ENCODE measurements at places on chromosomes 2 and 18. TPM values are rescaled to one million over a fixed set of nuclear protein-coding genes. Genes with fewer than 3 reads are reported as not detected.

Gene RAB31
- 0.08 TPM for total RNA-seq

Gene COL3A1
- 0.64 TPM for total RNA-seq

- H3K36me3 ChIP-seq = no peaks in the 10 kb centered on the region
- no peak overlapping the region for H3K27ac ChIP-seq
- H3K4me3 ChIP-seq = no peak overlapping the region
- peaks cover 6% of the 10 kb centered on the region for H3K27me3 ChIP-seq
- ATAC-seq = peak; percentile 70
Measured at GRCh38 chr2:94874277-94874997, 3.2 kb downstream of the TEKT4 start.

Gene PLEKHA3
- 17.9 TPM for total RNA-seq

GRCh38 chr2:187075199-187075635 is 226.2 kb upstream of the ZSWIM2 start:
- no peaks in the 10 kb centered on the region for H3K27me3 ChIP-seq
- no peak for ATAC-seq
- H3K36me3 ChIP-seq = no peaks in the 10 kb centered on the region
- no peaks in the 10 kb centered on the region for H3K4me1 ChIP-seq

DNA sequence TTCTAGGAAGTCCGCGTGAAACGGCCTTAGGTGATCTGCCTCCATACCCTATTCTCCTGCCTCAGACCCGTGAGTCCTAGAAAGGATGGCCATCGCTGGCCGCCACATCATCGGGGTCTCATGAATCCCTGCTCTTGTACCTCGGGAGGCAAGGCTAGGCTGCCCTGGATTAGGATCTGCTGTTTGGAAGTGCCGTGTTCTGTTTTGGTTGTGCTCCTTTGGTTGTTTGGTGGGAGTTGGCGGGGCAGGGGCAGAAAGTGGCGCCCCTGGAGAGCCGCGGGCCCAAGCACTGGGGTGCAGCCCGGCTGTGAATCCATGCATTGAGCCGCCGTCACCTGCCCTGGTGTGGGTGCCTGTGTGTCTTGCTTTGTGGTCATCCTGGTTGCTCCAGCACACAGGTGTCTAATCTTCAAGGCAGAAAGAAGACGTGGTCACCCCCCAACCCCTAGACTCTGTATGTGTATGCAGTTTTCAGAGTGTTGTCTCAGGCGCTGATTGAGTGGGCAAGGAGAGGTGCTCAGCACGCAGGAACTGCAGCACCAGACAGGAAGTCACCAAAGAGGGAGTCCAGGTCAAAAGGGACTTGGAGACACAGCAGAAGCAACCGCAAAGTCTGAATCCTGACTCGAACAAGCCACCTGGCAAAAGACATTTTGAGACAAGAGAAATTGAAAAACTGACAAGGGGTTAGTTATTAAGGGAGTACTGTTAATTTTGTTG is 80.0 kb upstream of the LDLRAD4 start:
- peaks cover 15% of the 10 kb centered on the region for H3K4me1 ChIP-seq
- no peaks in the 10 kb centered on the region for H3K27me3 ChIP-seq
- H3K27ac ChIP-seq = peak overlapping the region; percentile 97
- peak overlapping the region; percentile 100 for H3K4me3 ChIP-seq

GRCh38 chr2:196331143-196331542 is 159.8 kb upstream of the STK17B start:
- no peak overlapping the region for H3K27ac ChIP-seq
- no peaks in the 10 kb centered on the region for H3K27me3 ChIP-seq
- no peak for ATAC-seq
- H3K4me1 ChIP-seq = no peaks in the 10 kb centered on the region
- no peaks in the 10 kb centered on the region for H3K36me3 ChIP-seq

Gene PPP4R1
- 28.9 TPM for total RNA-seq

Gene CCDC68
- total RNA-seq = 0.17 TPM

Gene XIRP2
- not detected for total RNA-seq

DNA sequence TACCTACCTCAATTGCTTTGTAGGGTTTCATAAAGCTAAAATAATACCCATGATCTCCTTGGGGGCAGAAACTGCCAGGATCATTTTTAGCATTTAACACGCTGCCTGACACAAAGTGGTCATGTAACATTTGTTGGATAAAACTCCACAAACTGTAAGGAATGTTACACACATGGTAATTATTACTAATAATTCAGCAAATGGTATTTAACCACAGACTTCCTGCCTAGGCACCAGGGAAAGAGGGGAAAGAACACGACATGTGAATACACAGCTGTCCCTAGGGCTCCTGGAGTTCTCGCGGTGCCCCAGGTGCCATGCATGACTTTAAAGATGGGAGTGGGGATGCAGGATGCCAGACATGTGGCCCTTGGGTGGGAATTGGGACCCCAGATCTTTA is 43.5 kb downstream of the ASAP2 start:
- no peak overlapping the region for H3K4me3 ChIP-seq
- peaks cover 34% of the 10 kb centered on the region for H3K27me3 ChIP-seq
- H3K27ac ChIP-seq = no peak overlapping the region
- ATAC-seq = no peak
- no peaks in the 10 kb centered on the region for H3K36me3 ChIP-seq

- H3K36me3 ChIP-seq = no peaks in the 10 kb centered on the region
- no peak overlapping the region for H3K27ac ChIP-seq
- peaks cover 8% of the 10 kb centered on the region for H3K27me3 ChIP-seq
- H3K4me1 ChIP-seq = peaks cover 10% of the 10 kb centered on the region
- no peak for ATAC-seq
Measured at GRCh38 chr2:239440511-239440959, 39.7 kb upstream of the HDAC4 start.

Gene GPR45
- total RNA-seq = not detected

GRCh38 chr18:5530629-5531178 is 13.1 kb downstream of the EPB41L3 start:
- no peak overlapping the region for H3K4me3 ChIP-seq
- no peaks in the 10 kb centered on the region for H3K36me3 ChIP-seq
- H3K27me3 ChIP-seq = peaks cover 26% of the 10 kb centered on the region

DNA sequence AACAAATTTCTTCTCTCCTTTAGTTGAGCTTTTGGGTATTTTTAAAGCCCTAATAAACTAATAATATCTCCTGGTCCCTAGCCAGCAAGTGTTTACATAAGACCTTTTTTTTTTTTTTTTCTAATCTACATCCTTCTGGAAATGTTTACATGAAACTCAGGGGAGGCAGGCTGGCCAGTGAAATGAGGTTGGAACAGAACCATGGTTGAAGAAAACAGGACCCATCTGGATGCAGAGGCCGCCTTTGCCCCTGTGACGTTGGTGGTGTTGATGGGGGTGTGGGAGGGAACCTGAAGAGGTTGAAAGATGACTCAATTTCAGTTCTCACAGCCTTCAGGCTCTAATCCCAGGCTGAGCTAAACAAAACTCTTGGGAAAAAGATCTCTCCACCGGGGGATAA is 118.5 kb downstream of the NRP2 start:
- H3K27me3 ChIP-seq = peaks cover 6% of the 10 kb centered on the region
- no peak overlapping the region for H3K27ac ChIP-seq
- no peak for ATAC-seq

Gene SH2D6
- total RNA-seq = 0.66 TPM

DNA sequence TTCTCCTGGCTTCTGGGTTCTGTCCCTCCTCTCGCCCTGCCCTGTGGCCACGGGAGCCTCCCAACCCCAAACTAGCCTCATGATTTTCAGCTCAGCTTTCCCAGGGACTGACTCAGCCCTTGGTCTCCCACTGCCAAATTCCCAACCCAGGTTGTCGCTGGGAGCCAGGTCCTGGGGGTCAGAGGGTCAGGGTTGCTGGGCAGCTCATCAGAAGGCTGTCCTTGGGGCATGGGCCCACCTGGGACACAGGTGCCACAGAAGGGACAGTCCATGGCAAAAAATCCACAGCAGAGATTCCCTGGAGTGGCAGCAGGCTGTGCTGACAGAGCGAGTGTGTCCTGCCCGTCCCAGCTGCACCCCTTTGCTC is 180.4 kb downstream of the TWIST2 start:
- no peaks in the 10 kb centered on the region for H3K36me3 ChIP-seq
- H3K4me1 ChIP-seq = no peaks in the 10 kb centered on the region
- H3K4me3 ChIP-seq = no peak overlapping the region
- no peak for ATAC-seq
- H3K27ac ChIP-seq = no peak overlapping the region
